ENCODE measurements at places on chromosomes 7 and 10.

DNA sequence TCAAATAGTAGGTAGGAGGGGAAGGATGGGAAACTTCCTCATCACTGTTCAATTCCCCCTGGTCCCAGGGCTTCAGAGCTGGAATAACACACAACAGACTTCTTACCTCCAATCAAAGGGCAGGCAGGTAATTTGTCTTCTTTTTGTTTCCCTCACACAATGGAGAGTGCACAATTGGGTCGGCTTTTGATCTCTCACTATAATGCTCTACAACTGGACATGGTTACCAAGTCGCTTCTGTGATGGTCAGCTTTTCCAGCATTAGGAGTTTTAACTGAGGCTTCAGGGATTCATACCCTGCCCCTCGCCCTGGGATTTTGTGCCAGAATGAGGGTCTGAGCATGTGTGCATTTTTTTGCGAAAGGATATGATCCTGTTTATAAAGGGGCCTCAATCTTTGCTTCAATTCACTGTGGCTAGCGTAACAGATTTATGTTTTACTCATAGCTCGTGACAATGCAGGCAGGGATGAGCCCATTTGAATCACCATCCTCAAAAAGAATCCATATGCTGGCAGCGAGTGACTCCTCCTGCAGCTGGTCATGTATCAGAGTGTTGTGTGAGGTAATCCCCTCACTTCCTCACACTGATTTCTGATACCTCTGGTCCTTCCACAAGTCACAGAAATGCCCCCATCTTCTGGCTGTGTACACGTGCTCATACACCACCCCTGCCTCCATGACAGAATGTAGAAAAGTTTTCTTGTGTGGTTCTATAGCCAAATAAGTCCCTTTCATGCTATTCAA lies 189.6 kb downstream of the CTTNBP2 start:
- DNase-seq, result no peak

- DNase-seq, result peak; percentile 93
These were observed at the start of gene KDM7A for GRCh38 chr7:140176811-140177702. KDM7A (minus strand) TSS chr7:140176983; CDS start chr7:140176937, 46 bp downstream.

GRCh38 chr7:96144260-96144526 lies 177.7 kb downstream of the SLC25A13 start:
- DNase-seq, result no peak

DNA sequence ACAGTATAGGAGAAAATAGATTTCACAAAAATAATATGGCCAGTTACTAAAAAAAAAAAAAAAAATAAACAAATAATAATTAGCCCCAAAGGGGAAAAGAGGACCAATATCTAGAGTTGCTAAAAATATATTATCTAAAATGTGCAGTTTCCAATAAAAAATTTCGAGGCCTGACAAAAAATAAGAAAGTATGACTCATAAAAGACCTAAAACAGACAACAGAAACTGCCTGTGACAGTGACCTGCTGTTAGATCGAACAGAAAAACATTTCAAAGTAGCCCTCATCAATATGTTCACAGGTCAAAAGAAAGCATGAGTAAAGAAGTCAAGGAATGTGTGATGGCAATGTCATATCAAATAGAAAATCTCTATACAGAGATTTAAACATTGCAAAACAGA lies 11.8 kb upstream of the TSPAN12 start:
- no peak for DNase-seq

- DNase-seq, result no peak
These were observed 125.2 kb downstream of the AMPH start for GRCh38 chr7:38506004-38506403.

- no peak for DNase-seq
These were observed 43.4 kb downstream of the HIPK2 start for GRCh38 chr7:139734395-139734794.

- no peak for DNase-seq
These were observed 92.4 kb downstream of the PTPRN2 start for GRCh38 chr7:158495216-158495615.

- DNase-seq, result no peak
These were observed 279.2 kb downstream of the THSD7A start for GRCh38 chr7:11552676-11553296.

DNA sequence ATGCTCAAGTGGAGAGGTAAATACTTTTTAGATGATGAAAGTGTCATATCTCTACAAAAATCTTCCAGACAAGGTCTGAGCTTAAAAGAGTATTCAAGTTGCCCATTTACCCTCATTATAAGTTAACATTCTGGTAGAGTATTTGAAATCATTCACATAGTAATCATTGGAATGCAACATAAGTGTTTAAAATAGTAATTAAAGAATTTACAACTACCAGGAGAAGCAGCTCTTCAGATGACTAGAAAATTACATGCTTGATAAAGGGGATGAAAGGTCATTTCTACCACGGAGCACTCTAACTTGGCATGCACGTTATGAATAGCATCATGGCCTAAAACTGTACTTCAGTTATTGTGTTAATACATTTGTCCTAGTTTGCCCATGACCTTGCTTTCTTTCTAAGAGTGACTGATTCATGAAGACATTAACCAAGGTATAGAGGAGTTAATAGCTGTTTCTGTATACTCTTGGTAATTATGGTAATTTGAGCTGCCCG lies 120.0 kb downstream of the SEMA3E start:
- no peak for DNase-seq

- peak; percentile 49 for DNase-seq
These were observed 5.1 kb upstream of the HOXA11 start for GRCh38 chr7:27189997-27190748.

- DNase-seq, result no peak
These were observed 120.2 kb upstream of the STARD3NL start for GRCh38 chr7:38057829-38058228.

GRCh38 chr7:134480730-134481129 lies 21.8 kb upstream of the AKR1B1 start:
- peak; percentile 83 for DNase-seq

DNA sequence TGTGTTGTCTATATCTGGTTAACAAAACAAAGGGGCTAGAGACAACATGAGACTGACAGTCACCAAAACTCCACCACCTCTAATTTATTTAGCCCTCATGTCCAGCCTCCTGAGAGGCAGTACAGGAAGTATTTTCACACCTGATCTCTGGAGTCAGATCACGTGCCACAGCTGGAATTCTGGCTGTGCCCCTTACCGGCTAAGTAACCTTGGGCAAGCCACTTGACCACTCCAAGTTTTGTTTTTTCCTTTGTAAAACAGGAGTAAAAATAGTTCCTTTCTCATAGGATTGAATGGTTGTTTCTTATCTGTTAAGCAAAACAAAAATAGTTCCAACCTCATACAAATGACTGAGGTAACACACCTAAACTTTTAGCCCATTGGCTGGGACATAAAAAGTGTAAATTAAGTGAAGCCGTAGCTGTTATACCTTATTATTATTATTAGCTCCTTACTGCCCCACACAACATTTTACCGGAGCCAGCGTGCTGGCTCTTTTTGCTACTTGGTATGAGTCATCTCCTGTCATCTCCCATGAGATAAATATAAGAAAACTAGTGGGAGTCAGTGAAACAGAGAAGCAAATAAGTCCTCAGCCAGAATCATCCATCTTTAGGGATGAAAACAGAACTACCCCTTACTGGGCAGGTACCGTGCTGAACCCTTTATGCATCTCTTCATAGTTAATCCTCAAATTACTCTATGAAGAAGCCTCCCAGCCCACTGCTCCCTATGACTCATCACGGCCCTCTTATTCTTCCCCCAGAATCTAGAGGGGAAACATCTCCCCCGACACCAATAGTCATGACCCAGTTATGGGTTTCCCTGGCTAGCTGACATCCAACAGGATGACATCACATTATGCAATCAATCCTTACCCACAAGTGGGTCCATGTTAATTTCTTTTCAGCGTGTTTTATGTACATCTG lies 44.9 kb downstream of the PPP1R3C start:
- no peak for DNase-seq

DNA sequence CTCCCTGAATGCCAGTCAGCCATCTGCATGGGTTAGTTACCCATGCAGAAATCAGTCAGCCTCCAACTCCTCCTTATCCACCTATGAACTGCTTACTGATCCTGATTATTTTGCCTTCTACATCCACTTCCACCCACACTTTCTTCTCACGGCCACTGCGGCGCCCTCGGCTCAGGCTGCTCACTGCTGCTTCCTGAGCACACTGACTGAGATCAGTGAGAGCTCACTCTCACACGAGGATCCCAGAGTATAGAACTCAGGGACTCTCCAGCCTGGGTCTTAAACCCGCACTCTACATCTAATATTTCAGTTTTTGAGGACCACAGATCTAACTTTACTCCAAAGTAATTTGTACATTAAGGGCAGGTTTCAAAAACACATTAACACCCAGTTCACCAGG lies 64.4 kb downstream of the GRB10 start:
- no peak for DNase-seq

GRCh38 chr10:23065181-23065948 lies 30.0 kb upstream of the MSRB2 start:
- no peak for DNase-seq

DNA sequence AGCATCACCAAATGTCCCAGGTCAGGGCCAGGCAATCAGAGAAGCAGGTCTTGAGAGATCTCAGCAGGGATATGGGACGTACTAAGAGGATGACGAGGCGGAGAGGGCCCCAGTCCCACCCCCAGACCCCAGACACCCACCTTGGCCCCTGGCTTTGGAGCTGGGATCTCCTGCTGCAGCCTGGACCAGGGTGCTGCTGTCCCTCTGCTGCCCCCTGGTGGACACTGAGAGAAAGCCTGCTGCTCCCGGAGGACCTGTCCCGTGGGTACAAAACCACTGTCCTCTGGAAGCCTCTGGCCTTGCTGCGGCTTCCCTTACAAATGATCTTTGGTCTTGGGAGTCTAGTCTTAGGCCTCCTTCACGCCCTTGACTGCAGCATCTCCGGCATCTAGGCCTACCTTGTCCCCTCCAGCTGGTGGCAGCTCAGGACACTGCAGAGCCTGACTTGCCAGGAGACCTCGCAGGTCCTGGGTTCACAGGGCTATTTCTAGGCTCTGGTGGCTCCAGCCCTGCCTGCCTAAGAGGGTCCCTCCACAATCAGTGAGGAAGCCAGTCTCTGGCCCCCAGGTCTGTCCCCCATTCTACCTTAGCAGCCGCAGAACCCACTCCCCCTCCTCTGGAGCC lies 97.1 kb downstream of the RGS10 start:
- DNase-seq, result peak; percentile 90

- peak; percentile 57 for DNase-seq
These were observed 819 bp downstream of the TMED4 start for GRCh38 chr7:44580945-44581878.

DNA sequence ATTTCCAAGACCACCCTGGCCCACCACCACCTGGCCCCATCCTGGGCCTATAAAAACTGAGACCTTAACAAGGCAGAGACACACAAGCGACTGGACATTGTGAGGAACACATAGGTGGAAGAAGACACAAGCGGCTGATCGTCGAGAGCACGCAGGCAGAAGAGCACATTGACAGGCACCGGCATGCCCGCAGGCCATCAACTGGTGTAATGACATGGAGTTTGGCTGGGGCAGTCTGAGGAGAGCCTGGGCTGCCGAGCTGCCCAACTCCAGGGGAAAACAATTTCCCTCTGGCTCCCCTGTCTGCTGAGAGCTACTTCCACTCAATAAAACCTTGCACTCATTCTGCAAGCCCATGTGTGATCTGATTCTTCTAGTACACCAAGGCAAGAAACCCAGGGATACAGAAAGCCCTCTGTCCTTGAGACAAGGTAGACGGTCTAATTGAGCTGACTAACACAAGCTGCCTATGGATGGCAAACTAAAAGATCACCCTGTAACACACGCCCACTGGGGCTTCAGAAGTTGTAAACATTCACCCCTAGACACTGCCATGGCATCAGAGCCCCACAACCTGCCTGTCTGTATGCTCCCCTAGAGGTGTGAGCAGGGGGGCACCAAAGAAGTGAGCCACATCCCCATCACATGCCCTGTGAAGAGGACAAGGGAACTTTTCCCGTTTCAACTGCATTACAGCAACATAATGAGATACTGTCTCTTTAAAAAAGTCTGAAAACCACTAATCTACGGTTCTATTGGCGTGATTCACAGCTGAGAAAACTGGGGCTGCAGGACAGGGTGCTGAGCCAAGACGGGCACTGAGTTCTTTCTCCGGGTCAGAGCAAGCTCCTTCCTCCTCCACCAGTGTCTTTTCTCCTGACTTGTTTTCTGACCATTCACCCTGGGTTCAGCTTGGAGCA lies 18.5 kb upstream of the TNS3 start:
- no peak for DNase-seq

GRCh38 chr10:13053794-13054462 lies 46.0 kb upstream of the OPTN start:
- peak; percentile 58 for DNase-seq

- peak; percentile 67 for DNase-seq
These were observed 60.6 kb downstream of the CUX1 start for GRCh38 chr7:101877882-101878591.

GRCh38 chr7:55488804-55489340 lies 83.4 kb downstream of the VOPP1 start:
- no peak for DNase-seq

DNA sequence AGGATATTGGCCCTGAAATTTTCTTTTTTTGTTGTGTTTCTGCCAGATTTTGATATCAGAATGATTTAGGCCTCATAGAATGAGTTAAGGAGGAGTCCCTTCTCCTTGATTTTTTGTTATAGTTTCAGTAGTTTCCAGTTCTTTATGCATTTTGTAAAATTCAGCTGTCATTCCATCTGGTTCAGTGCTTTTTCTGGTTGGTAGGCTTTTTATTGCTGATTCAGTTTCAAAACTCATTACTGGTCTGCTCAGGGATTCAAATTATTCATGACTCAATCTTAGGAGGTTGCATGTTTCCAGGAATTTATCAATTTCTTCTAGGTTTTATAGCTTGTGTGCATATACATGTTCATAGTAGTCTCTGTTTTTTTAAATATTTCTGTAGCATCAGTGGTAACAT lies 10.1 kb upstream of the TMEM196 start:
- no peak for DNase-seq

DNA sequence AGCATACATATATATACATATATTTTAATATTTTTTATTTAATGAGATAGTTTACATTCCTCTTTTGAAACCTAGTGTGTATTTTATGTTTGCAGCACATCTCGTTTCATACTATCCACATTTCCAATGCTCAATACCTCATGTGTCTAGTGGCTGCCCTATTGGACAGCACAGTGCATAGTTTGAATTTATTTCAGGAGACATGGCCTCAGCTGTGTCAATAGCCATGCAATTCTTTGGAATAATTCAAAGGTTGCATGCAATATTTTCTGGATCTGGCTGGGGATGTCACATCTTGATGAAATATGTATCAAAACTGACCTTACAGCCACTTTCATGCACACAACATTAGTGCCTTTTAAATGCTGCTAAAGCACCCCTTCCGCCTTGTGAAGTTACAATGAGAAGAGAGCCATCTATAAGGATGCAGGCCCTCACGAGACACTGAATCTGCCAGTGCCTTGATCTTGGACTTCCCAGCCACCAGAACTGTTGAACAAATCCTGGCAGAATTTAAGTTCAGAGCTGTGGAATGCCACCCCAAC lies 13.0 kb downstream of the FGFBP3 start:
- DNase-seq, result no peak
